ENCODE measurements at places on chromosomes 2 and 18.

GRCh38 chr2:32777714-32778113 lies 149.9 kb downstream of the TTC27 start:
- no peak for DNase-seq

- DNase-seq = no peak
Observed at GRCh38 chr2:116692988-116693387, 1121.5 kb upstream of the DDX18 start.

- DNase-seq = no peak
Observed at GRCh38 chr2:53859206-53860181, at the start of gene GPR75. GPR75 (minus strand) TSS chr2:53859967; CDS start chr2:53854756, 5,211 bp downstream.

- DNase-seq = peak; percentile 82
Observed at GRCh38 chr18:65725251-65726050, 25.4 kb upstream of the CDH7 start.

DNA sequence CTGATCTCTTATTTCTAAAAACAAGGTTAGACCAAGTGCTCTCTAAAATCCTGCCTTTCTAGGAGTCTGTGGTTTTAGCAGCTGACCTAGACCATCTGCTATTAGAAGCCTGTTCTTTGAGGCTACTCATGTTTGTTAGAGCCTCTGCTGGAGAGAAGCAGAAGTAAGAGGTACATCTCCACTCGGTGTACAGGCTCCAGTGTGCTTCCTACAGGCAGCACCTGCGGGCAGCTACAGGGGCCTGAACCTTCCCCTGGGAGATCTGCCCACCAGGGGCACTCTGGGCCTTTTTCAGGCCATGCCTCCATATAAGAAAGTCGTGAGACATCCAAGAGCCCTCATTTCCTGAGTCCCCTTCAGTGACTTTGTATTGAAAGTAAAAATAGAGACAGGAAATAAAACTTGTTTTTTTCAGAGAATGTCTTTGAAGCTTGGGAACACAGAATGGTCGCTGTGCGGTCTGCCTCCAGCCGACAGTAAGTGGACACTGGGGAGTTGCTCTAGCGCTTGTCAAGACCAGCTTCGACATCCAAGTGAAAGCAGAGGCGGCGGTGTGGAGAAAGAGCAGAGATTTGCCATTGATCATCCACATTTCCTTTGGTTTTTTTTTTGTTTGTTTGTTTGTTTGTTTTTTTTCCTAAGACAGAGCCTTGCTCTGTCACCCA lies 31.7 kb downstream of the ONECUT2 start:
- DNase-seq = no peak

- DNase-seq = no peak
Observed at GRCh38 chr18:59279722-59280121, 6.5 kb upstream of the RAX start.

GRCh38 chr2:98902209-98903063 lies 33.6 kb downstream of the CRACDL start:
- DNase-seq = no peak

- no peak for DNase-seq
Observed at GRCh38 chr2:166173263-166173662, 45.4 kb upstream of the SCN1A start.
